ENCODE measurements at places on chromosomes 16 and 17. TPM values are rescaled to one million over a fixed set of nuclear protein-coding genes. Genes with fewer than 3 reads are reported as not detected.

Gene METRN
- 10.8 TPM for polyA plus RNA-seq

Gene WDR45B
- 95.4 TPM for polyA plus RNA-seq

Gene TPSG1
- polyA plus RNA-seq = 0.60 TPM

Gene ZFP3
- 9.2 TPM for polyA plus RNA-seq

Gene NTHL1
- polyA plus RNA-seq = 21.0 TPM

Gene BFAR
- 61.3 TPM for polyA plus RNA-seq

Gene FBRS
- polyA plus RNA-seq = 48.6 TPM

Gene DNAI2
- polyA plus RNA-seq = 3.5 TPM

Gene PDPK1
- polyA plus RNA-seq = 35.2 TPM

Gene EME1
- polyA plus RNA-seq = 8.4 TPM

Gene ACSF3
- polyA plus RNA-seq = 33.4 TPM

Gene FOXO3B
- 6.5 TPM for polyA plus RNA-seq

Gene ORC6
- 18.8 TPM for polyA plus RNA-seq

Gene FAM20A
- 5.3 TPM for polyA plus RNA-seq

Gene CCL2
- polyA plus RNA-seq = 56.3 TPM

Gene FBXO39
- polyA plus RNA-seq = 0.46 TPM

Gene ABCC12
- polyA plus RNA-seq = 0.16 TPM

GRCh38 chr16:55506708-55507107 lies 2.2 kb upstream of the LPCAT2 start:
- no peak for DNase-seq

- no peak for DNase-seq
These were observed 48.5 kb downstream of the CRISPLD2 start for GRCh38 chr16:84868328-84868727.

DNA sequence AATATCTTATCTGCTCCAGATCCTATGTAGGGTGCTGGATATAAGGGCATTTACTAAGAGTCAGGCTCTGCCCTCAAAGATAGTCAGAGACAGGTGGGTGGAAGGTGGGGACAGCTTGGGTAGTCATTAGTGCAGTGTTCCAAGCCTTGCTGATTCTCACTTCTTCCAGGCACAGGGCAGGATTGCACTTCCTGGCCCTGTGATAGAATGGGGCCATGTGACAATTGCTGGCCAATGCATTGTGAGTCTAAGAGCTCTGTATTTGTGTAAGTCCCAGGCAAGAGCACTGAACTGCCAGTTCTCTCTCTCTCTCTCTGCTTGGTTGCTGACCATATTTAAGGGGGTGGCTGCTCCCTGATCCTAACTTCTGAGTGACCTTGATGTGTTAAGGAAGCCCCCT lies 112.1 kb downstream of the C16orf78 start:
- no peak for DNase-seq

DNA sequence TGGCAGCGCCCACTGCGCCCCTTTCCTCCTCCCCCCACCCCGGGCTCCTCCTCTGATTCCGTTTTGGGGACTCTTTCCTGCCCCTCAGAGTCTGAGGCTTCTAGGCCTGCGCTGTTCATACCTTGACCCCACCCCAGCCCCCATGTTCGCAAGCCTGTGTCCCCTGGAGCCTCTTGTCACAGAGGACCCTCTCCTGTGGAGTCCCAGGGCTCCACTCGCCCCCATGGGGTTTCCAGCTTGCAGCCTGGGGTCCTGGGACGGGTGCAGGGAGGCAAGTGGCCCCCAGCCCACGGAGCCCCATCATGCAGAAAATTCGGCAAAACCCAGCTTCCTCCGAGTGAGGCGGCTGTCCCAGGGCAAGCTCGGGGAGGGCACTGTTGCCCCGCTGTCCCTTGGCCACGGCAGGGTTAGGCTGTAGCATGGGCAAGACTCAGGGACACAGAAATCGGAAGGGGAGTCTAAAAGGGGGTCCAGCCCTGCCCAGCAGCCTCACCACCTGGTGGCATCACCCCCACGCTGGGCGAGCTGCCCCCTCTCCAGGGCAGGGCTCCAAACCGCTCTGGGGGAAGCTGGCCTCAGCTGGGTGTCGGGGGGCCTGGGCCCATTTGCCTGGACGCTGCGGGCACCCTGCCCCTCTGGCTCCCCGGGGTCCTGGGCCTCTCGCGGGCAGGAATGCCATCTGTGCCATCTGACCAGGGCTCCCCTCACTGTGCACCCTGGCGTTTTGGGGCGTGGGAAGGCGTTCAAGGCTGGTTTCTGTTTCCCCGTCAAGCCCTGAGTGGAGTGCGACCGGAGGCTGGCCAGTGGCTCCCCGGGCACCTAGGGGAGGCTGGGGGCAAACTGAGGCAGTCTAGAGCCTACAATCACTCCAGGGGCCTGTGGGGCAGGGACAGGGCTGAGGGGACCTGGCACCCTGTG lies 11.5 kb upstream of the BAHCC1 start:
- DNase-seq = no peak

- no peak for DNase-seq
These were observed 255.7 kb downstream of the SHISA9 start for GRCh38 chr16:13157082-13157481.

- no peak for DNase-seq
These were observed 17.3 kb downstream of the LLGL2 start for GRCh38 chr17:75542728-75543336.

GRCh38 chr16:31072540-31073141 lies 1.4 kb downstream of the ZNF668 start:
- no peak for DNase-seq

DNA sequence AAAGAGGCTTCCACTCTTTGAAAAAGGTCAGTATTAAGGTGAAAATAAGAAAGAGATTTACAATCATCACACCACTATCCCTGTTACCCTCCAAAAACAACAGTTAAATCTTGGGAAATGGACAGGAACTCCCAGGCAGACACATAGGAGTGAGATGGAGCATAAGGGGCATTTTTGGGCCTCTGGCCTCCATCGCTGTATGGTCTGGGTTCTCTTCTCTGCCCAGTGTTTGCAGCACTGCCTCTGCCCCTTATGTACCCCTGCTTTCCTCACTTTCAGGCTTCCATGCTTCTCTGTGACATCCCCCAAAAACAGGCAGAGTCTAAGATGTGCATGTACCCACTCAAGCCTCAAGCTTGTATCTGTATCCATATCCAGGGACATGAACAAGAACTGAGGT lies 630 bp upstream of the HOXB2 start:
- no peak for DNase-seq

DNA sequence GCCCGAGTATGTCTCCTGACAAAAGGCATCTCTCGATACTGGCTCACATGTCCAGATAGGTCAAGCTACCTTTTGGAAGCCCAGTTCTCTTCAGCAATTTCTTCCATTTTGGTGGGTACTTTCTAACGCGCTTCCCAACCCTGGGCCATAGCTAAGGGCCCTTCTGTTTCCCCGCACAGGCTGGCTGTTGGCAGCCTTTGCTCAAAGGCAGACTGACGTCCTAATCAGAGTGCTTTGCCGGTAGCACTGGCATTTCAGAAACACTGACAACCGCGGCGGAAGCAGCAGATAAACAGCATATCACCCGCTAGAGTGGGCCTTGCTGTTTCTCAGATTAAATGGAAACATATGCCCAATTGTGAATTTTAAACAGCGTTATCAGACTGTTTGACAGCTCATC lies 49.3 kb upstream of the MPHOSPH6 start:
- DNase-seq = no peak

GRCh38 chr17:76500074-76500746 lies 1.0 kb downstream of the RHBDF2 start:
- no peak for DNase-seq

GRCh38 chr17:67490471-67490870 lies 113.4 kb downstream of the PITPNC1 start:
- no peak for DNase-seq

- no peak for DNase-seq
These were observed 18.7 kb upstream of the DHX8 start for GRCh38 chr17:43465049-43465448.

- DNase-seq = no peak
These were observed 3.8 kb upstream of the PVALEF start for GRCh38 chr17:81161536-81161935.

- DNase-seq = peak; percentile 92
These were observed 42.4 kb upstream of the MRPS23 start for GRCh38 chr17:57892146-57892819.

DNA sequence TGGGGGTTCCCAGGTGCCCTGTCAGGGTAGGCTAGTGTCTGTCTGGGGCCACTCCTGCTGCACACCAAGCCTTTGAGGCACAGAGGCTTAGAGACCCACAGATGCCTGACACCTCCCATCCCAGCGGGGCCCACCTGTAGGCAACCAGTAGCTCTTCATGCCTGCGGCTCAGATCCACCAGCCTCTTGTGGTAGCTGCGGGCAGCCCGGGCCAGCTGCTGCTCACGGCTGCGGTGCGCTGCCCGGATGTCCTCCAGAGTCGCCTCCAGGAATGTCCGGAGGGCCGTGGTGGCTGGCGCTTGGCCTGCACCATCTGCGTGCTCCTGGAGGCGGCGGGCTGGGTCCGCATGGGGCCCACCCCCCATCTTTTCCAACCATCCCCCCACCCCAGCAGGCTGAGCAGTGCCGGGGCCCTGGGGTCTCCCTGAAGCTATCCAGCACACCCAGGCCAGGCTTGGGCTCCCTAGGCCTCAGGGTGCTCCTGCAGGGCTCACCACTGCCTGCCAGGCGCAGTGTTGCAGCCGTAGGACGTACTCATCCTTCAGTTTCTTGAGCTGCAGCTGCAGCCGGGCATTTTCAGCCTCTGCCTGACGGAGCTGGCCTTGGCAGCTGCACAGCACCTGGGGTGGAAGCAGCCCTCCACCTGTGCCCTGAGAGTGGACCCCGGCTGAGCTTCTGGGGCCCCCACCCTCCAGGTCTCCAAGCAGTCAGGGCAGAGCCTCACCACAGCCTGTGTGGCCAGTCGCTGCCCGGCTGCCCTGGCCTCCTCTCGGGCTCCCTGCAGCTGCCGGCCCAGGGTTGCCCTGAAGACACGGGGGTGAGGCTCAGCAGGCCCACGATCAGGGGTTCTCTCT lies 1.8 kb downstream of the CCDC78 start:
- DNase-seq = no peak

GRCh38 chr17:2704890-2705248 lies 6.7 kb downstream of the CLUH start:
- no peak for DNase-seq

- DNase-seq = no peak
These were observed 121.6 kb upstream of the ANKFN1 start for GRCh38 chr17:56031636-56032035.

DNA sequence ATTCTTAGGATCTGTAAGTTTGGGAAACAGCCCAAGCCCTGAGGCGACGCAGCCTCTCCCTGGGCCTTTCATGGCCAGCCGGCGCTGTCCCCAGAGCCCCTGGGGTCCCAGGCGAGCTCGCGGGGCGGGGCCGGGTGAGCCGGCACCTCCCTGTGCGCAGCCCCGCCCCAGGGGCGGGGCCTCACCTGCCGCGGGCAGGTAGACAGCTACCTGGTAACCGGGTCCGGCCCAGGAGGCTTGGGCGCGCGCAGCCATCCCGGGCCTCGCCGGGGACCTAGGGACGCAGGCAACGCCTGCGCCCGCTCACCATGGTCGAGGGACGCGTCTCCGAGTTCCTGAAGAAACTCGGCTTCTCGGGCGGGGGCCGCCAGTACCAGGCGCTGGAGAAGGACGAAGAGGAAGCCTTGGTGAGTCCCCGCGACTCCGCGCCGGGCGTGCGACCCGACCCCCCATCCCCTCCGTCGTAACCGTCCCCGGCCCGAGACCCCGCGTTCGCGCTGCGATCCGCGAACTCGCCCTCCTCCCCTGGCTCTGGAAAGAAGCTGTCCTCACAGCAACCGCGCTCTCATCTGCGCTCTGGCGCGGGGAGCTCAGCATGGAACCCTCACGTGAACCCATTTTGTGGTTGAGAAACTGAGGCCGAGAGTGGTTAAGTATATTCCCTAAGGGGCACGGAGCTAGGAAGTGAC lies at the start of gene ATP2C2:
Gene ATP2C2, plus strand, starts transcription at position 231 of the 689 bp plus-strand sequence. Its CDS starts 78 bp downstream, at position 309.
- DNase-seq = peak; percentile 59

- DNase-seq = no peak
These were observed 398.8 kb downstream of the HS3ST3B1 start for GRCh38 chr17:14699574-14700185.

DNA sequence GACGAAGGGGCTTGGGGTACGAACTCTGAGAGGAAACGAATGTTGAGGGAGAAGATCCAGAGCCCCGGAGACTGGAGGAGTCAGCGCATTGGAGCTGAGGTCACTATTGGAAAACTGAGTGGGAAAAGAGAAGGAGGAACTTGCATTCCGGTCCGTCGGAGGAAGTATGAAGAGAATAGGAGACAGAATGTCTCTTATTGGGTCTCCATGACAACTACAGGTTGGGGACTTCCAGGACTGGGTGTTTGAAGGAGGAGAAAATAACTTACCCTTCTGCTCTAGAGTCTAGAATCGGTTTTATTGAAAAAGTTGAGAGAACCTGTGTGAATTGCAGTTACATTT lies 537 bp downstream of the GOSR1 start:
- no peak for DNase-seq

- DNase-seq = no peak
These were observed 1.3 kb downstream of the TUBB3 start for GRCh38 chr16:89924297-89924924.

- DNase-seq = no peak
These were observed 26.6 kb downstream of the LCMT1 start for GRCh38 chr16:25138130-25138529.

GRCh38 chr16:82660966-82661365 lies 34.2 kb downstream of the CDH13 start:
- DNase-seq = no peak

DNA sequence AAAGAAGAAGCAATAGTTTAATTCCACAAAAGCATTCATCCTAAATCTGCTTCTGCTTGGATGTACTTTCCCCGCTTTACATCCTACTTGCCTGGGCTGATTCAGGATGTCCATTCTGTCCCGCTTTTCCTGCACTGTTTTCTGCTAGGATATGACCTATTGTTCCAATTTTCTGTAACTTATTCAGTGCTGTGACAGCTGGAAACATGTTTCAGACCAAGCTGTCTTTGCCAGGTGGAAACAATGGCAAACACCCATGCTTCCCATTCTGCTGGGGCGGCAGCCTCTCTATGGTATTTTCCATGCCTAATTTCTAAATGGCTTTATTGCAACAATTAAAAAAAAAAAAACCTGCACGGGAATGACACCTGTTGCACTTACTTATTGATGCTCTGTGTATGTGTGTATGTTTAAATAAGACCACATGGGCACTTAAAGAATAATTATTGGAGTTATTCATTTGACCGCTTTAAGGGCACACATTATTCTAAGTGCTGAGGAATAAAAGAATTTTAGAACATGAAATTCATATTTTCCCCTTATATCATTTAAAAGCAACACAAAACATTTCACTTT lies 21.0 kb downstream of the COQ7 start:
- no peak for DNase-seq

GRCh38 chr17:58307468-58308172 lies 21.0 kb downstream of the TSPOAP1 start:
- DNase-seq = no peak
